Omental fat pad (tissue), 4 donors: ENCODE measurements at places on chromosomes 2 and 18. TPM values are rescaled to one million over a fixed set of nuclear protein-coding genes. Genes with fewer than 3 reads are reported as not detected.

DNA sequence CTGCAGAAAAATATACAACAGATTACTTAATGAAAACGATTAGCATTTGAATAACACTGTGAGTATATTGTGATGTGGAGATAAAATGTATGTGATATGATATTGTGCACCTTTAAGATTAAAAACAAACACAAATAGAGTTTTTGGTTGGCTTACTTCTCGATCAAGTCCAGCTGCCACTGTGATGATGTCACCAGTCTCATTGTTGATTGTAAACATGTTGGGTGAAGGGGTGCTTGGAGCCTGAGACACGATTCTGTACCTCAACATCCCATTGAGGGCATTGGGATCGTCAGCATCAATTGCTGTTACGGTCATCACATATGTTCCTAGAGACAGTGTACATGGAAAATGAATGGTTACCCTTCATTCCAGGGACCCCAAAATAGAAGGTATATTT, 174.1 kb downstream of the CDH2 start:
- DNase-seq: no peak

- no peak for DNase-seq
Measured at GRCh38 chr2:226608451-226608850, 191.2 kb downstream of the IRS1 start.

AMER3 gene
- not detected for total RNA-seq

SKOR2 gene
- total RNA-seq: not detected

DNA sequence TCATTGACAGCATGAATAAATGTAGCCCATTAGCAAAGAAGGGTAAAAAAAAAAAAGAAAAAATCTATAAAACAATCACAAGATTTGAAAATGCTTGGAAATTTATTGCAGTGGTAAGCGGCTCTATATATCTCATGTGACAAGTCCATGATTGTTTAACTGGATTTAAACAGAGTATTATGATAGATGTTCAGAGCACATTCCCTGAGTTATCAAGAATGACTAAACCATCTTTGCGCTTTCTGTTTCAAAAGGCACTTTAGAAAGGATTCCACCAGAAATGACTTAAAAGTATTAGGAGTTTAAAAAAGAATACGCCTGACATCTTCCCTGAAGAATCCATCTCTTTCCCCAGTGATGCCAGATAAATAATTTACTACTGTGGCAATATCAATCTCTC, 409.5 kb upstream of the UBE2E3 start:
- no peak for DNase-seq

GRCh38 chr2:238573065-238573778, 146.5 kb downstream of the ASB1 start:
- DNase-seq: no peak

GRCh38 chr2:118014492-118014824, 588 bp upstream of the CCDC93 start:
- no peak for DNase-seq

GRCh38 chr2:235216901-235217300, 265.1 kb downstream of the SH3BP4 start:
- no peak for DNase-seq

ARMC9 gene
- total RNA-seq: 8.3 TPM

DNA sequence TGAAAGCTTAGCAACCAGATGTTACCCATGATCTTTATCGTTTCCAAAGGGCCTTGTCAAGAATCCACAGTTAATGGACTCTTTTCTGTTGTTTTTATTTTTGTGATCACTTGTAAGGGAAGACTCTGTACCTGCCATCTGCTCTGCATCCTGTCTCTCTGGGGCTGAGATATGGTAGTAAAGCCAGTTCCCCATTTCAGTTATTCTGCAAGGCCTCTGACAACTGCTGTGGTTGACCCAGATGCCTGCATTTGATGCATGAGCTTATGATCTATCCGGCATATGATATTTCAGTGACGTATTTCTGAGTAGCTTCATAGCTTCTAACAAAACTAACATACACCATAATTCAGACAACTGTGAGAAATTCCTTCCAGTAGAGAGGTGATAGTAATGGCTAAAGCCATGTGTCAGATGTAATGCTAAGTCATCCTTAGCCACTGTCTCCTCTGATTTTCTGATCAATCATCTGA, 105.1 kb downstream of the TPO start:
- no peak for DNase-seq

GRCh38 chr2:157934684-157935377, 58.7 kb upstream of the ACVR1 start:
- no peak for DNase-seq

DYNAP gene
- total RNA-seq: not detected

DNA sequence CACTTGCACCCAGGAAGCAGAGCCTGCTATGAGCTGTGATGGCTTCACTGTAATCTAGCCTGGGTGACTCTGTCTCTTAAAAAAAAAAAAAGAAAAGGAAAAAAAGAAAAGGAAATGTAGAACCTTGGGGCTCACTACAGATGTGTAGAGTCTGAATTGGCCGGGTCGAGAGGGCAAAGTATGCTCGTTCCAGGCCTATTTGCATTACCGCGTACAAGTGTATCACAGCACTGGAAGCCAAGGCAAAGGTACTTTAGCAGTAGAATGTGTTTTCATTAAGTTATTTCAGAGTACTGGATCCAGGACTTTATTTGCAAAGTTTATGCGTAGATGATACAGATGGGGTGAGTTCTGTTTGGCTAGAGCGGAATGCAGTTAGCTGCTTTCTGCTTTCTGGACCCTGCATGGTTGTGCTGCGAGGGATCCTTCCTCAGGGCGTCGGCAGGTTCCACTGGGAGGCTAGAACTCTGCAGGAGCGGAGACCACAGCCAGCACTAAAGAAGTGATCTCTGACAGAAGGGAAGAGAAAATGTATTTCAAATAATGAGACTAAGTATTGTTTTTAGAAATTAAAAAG, 51.8 kb downstream of the LDLRAD4 start:
- DNase-seq: no peak

TCF23 gene
- 0.12 TPM for total RNA-seq

RAX gene
- not detected for total RNA-seq

FAM161A gene
- total RNA-seq: 3.9 TPM

DNA sequence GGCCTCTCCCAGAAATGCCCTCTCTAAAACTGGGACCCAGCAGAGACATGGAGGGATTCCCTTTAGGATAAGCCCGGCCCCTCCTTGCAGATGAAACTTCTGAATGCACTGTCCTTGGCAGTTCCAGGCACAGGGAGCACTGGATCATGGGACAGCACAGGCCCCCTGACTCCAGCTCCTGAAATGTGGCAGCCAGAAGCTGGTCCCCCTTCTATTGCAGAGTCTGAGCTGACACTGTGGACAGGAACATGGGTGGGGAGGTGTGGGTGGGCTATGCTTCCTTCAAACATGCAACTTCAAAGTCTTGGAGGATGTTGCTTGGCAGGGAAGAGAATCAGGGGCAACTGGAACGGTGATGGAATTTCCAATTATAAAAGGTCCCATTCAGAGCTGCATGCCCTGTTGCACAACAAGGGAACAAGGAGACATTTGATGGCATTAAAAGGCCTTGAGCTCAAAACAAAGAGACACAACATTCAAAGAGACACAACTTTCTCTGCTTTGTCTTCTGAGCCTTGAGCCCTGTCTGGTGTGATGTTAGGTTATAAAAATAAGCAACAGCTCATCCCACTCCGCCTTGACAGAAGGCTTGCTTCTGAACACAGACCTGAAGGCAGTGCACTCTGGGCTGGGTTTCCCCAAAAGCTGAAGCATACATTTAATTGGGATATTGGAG, 239.0 kb downstream of the OSR1 start:
- DNase-seq: no peak

- DNase-seq: no peak
Measured at GRCh38 chr2:99421469-99421868, 68.3 kb downstream of the REV1 start.

IGFBP2 gene
- 178 TPM for total RNA-seq

- no peak for DNase-seq
Measured at GRCh38 chr18:26928670-26929313, 63.3 kb upstream of the AQP4 start.

- DNase-seq: no peak
Measured at GRCh38 chr2:66532972-66533868, 98.3 kb downstream of the MEIS1 start.

GRCh38 chr2:119549241-119549640, 5.0 kb downstream of the CFAP221 start:
- DNase-seq: no peak

TTC21B gene
- 32.6 TPM for total RNA-seq

DNA sequence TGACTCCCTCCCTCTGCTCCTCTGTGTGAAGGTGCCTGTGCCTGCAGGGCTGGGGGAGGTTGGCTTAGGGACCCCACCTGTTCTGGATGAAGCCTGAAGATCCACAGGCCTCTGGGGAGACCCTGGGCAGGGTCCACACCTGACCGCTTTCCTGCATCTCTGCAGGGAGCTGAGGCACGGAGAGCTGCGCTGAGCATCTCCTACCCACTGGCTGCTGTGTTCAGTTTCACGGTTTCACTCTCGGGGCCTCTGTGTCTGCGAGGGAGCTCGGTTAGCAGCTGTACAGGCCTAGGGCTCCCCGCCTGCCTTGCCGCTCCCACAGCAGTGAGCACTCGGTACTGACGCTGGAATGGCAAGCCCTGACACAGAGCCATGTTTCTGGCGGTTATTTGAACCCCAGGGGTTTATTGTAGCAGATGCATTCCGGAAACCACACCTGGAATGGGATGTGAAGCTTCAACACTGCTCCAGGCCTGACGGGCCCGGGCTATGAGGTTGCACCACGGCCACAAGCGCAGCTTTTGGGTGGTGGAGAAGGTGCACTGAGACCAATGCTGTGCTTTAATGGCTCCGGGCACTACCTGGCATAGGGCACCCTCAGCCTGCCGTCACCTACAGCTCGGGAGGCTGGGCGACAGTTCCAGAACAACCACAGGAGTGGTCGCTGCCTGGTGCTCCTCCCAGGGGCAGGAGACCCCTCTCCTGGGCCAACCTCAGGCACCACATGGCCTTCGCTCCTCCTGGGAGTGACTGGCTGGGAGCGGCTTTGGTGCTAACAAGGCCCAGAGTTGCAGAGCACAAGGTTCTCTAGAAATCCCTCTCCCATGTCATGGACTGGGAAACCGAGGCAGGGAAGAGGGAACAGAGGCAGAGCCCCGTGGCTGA, 257.9 kb downstream of the NDUFA10 start:
- no peak for DNase-seq

DNA sequence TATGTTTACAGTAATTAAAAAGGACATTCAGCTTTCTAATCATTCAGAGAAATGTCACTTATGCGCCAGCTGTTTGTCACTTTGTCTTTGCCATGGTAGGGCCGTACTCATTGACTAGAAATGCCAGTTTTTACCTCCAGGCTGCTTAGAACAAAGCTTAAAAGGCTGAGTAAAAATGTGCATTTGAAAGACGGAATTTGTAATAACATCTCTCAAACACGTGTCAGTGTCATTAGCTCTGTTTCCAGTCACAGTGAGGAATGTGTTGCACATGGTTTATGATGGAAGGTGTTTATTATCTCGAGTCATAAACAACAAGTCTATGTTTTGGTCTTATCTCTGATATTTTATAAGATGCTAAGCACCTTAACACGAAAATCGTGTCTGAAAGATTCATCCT, 118.2 kb downstream of the SNTG2 start:
- DNase-seq: no peak

GRCh38 chr2:109527846-109528705, 85.7 kb downstream of the SEPTIN10 start:
- DNase-seq: no peak

- DNase-seq: no peak
Measured at GRCh38 chr2:218992703-218993344, 398 bp downstream of the CRYBA2 start.

- no peak for DNase-seq
Measured at GRCh38 chr2:113237604-113238160, 41.0 kb downstream of the PAX8 start.

FKBP1B gene
- 4.9 TPM for total RNA-seq
